ENCODE measurements at places on chromosomes 7 and 10.

DNA sequence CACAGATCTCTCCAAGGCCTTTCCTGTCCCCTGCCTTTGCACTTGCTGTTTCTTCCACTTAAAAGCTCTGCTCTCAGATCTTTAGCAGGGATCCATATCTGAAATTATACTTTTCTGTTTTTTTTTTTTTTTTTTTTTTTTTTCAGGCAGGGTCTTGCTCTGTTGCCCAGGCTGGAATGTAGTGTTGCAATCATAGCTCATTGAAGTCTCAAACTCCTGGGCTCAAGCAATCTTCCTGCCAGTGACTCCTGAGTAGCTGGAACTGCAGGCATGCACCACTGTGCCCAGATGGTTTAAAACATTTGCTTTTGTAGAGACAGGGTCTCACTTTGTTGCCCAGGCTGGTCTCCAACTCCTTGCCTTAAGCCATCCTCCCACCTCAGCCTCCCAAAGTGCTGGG, 5.0 kb upstream of the TSPAN15 start:
- DNase-seq = no peak

DNA sequence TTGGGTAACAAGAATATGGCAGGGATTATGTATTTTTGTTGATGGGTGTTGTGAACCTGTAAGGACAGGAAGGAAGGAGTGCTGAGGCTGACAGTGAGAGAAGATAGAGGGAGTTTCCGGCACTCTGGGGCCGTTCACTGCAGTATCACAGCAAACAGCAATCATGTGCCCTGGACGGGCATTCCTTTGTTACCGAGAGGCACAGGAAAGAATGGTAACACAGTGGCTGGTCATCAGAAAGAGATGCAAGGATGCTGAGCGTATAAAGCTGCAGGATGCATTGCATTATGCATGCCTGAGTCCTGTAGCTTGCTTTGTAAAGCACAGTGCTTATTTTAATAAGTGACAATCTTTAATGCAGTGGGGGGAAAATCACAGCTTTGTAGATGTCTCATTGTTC, 286.8 kb downstream of the RPS24 start:
- no peak for DNase-seq

DNA sequence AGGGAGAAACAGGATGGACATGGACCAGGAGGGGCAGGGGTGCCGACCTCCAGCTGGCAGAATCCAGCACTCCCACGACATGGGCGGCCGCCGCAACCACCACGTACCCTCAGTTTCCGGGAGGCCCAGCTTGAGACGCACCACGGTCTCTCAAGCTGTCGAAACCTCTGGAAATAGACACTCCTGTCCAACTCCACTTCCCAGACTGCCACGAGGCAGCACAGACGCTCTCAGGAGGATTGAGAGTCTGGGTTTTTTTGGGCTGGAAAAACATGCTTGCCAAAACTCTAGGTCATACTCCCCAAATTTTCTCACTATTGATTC, 37.9 kb upstream of the PDGFA start:
- DNase-seq = no peak

DNA sequence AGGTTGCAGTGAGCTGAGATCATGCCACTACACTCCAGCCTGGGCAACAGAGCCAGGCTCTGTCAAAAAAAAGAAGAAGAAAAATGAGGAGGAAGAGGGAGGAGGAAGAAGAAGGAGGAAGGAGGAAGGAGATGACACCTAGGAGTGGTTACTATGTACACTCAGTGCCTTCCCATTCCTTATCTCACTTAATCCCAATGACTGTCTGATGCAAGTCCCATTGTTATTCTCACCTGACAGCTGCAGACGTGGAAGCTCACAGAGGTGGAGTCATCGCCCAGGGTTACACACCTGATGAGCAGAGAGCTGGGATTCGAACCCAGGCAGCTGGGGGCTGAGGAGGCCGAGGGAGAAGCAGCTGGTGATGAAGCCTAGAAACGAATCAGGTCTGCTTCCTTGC, 258.8 kb downstream of the SNX10 start:
- no peak for DNase-seq

- no peak for DNase-seq
Measured at GRCh38 chr10:25682203-25682851, 251.7 kb upstream of the MYO3A start.

- DNase-seq = no peak
Measured at GRCh38 chr7:157517782-157518513, 181.1 kb downstream of the DNAJB6 start.

DNA sequence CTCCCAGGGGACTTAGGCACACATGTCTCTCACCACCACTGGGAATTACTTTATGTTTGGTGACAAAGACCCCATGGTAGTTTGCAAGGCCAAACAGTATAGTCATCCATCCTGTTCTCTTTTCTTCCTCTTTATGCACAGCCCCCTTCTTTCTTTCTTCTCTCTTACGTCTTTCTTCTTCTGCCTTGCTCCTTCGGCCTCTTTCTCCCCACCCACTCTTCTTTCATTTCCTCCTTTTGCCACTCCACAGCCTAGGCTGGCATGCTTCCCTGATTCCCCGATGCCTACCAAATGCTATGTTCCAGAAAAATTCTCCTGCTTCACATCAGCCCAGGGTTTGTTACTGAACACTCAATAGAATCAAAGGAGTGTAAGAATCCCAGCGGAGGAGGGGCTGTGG, 62.4 kb upstream of the MKLN1 start:
- no peak for DNase-seq

Measured in activated CD4-positive, alpha-beta T cell treated with anti-CD3 and anti-CD28 coated beads for 24 hours (primary cell).